ENCODE measurements at places on chromosomes 11 and 22.
A peak's percentile ranks its signal among the peaks of the same experiment; 100 is the strongest.

DNA sequence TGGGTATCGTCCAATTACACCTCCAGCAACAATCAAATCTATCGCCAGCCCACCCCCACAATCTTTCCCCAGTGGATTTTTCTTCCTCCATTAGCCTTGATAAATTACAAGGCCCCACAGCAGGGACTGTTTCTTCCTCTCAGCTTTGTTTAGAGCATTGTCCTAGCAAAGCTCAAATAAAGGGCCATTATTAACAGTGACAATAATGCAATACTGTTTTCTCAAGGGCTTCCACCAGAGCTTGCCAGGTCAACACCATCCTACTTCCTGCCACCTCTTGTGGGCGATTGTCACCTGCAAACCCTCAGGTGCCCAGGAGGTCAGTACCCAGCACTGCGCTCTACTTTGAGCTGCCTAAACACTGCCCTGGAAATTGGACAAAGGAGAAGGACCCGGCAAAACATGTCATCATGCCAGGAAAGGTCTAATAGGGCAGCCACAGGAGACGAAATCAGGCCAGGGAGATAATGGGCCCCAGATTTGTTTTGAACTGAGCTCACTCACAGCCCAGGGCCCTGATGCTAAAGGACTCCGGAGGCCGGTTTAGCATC, 95.2 kb downstream of the ABTB2 start:
- DNase-seq, result no peak

DNA sequence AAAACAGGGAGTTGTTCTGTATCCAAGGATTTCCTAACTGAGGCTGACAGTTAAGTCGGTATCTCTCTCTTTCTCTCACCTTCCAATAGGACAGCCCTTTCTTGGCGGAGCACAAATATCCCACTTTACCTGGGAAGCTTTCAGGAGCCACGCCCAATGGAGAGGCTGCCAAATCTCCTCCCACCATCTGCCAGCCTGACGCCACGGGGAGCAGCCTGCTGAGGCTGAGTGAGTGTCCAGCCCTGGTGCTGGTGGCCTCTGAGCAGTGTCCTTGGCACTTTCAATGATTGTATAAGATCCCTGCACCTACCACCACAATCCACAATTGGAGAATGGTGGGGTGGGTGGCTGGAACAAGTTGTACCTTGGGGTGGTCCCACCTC, 33.7 kb downstream of the CYB5R2 start:
- DNase-seq, result no peak

DNA sequence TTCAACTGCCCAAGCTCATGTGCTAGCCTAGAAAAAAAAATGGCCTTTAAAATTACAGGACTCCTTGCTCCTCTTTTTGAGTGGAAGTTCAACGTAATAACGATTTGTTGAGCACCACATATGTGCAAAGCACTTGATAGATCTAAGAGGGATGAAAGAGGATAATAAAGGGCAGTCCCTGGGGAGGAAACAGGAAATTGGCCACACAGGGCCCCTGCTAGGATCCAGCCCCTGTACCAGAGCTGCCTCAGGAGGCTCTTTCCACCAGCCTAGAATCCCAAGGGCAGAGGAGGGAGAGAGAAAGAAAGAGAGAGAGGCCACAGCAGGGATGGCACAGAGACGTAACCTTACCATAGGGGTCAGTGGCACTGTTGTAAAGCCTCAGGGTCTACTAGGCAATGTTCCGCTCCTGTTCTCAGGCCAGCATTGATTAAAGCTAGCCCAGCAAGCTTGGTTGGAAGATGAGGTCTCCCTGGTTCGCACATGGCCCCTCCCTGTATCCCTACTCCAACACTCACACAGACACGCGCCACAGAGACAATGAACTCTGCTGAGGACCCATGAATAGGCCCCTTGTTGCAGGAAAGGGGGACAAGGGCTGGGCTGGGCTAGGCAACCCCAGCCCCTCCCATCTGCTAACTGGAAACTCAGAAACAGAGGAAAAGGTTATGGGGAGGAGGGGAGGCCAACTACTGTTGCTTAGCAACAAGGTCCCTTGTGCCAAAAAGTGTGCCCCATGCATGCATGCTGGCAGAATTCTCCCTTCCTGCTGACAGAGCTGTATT, at the start of gene TMPRSS5:
TMPRSS5 (minus strand) TSS at position 438 of the 785 bp plus-strand sequence; CDS start at position 354, 84 bp downstream.
- DNase-seq, result no peak

- no peak for DNase-seq
Observed at GRCh38 chr11:45151362-45151982, 5.0 kb downstream of the PRDM11 start.

- DNase-seq, result no peak
Observed at GRCh38 chr11:114280696-114281095, 15.5 kb upstream of the NNMT start.

- DNase-seq, result no peak
Observed at GRCh38 chr11:2470495-2470894, 25.7 kb downstream of the KCNQ1 start.

GRCh38 chr11:20966489-20966888, 297.1 kb downstream of the NELL1 start:
- no peak for DNase-seq

GRCh38 chr11:131486100-131486499, 115.7 kb downstream of the NTM start:
- DNase-seq, result no peak

DNA sequence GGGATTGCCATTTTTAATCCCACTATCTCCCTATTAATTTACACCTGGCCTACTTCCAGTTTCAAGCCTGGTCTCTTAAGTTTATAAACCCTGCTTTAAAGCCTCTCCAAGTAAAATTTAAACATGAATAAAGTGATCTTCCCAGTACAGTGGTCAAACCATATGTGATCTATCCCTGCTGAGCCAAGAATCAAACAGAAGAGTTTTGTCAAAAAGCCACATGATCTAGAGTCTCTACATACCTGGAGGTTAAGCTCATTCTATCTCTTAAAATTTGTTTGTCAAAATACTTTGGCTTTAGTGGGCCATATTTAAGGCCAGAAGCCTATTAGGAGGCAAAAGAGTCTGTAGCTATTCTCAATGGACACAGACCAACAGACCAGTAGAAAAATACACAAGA, 42.9 kb upstream of the DDI1 start:
- DNase-seq, result no peak

GRCh38 chr22:25448435-25449051, 115.9 kb upstream of the GRK3 start:
- no peak for DNase-seq

DNA sequence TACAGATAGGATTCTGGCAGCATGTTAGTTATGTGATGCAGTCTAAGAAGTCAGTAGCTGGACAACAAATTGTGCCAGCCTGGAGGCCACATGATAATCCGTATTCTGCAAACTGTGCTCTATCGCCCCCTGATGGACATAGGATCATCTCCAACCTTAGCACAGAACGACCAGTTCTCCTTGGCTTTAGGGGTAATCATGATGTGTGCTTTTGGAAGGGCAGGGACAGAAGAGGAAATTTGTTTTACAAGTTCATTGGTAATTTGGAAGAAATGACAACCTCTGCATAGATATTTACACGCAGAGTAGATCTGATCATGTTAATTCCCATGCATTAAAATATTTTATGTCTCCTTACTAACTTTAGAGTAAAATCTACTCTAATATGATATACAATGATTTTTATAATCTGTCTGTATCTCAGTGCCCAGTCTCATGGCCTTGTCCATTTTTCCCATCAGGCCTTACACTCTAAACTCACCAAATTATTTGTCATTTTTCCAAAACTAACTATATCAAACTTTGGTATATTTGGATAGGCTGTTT, 12.1 kb downstream of the OR10D3 start:
- peak; percentile 18 for DNase-seq

DNA sequence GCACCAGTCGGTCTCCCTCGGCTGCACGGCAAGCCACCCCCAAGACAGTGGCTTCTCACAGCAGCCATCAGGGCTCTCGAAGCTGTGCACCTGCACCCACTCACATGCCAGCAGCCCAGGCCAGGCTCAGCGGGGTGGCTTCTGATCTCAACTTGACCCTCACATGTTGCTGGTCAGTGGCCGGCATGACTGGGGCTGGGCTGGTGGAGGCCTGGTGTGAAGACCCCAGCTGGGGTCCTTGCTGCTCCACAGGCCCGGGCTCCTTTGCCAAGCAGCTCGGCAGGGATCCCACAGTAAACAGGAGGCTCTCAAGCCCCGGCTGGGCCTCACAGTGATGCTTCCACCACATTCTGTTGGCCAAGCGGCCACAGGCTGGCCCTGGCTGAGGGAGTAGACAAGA, 128.2 kb downstream of the BRD1 start:
- no peak for DNase-seq

- peak; percentile 14 for DNase-seq
Observed at GRCh38 chr22:20244691-20245576, 23.2 kb downstream of the RTN4R start.

DNA sequence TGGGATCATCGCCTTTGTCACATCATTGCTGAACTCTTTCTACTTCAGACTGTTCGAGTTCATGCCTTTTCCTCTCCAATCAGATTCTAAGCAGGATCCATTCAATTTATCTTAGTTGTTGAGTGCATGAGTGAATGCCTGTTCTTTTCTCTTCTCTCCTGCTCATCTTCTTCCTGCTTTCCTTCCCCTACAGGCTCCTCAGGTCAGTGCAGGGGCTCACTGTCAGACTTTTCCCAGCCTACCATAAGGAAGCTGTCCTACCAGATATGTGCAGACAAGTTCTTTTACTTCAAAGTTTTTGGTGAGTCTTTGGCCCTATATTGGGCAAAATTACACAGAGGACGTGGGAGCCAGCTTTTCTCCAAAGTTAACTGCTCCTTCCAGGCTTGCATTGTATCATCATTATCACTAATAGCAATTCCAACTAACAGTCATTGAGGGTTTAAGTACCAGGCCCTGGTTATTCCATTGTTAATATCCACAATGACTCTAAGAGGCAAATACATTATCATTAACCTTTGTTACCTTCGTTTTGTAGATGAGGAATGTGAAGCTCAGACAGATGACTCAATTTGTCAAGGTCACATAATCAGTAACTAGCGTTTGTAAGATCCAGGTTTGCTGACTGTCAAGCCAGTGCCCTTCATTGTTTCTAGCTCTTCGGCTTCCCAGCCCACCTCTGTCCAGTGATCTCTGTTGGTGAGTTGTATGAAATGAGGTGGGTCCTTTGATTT, 30.4 kb downstream of the OR6Q1 start:
- no peak for DNase-seq

DNA sequence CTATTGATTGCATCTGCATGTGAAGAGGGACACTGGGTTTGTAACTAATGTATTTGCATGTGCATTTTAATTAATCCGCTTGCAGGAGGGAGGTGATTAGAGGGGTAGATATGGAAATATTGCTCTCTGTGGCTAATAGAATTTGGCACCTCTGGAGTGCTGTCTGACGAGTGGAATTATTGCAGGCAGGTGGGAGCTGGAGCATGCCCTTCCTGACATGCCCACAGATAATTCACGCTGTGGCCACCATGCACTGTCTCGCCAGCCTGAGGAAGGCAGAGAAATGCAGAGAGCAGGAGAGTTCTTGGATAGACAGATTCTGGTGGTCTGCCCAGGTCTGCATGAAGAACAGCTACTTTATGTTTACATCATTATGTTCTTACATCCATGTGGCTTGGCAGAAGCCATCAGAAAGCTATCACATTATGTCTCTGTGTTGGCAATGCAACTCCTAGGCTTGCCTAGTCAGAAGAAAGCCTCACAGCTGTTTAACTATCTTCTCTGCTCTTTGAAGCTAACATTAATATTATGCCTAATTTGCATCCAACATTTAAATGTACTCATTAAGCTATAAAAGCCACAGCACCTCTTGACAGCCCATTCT, 89.4 kb upstream of the DRD2 start:
- no peak for DNase-seq

DNA sequence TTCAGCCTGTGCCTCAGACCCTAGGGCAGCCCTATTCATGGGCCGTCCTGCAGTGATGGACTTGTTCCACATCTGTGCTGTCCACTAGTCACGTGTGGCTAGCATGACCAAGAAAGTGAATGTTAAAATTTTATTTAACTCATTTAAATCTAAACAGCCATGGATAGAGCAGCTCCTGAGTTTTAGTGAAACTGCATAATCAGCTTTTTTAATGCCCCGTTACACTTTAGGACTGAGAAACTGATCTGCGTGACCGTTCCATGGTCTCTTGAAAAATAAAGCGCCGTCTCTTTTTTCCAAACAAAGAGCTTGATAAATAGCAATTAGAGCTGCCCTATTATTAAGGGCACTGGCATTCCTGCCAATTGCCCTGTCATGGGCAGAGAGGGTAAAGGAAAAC, 76.5 kb upstream of the SNX19 start:
- no peak for DNase-seq

- DNase-seq, result no peak
Observed at GRCh38 chr22:24325105-24325757, 54.6 kb downstream of the SPECC1L start.

DNA sequence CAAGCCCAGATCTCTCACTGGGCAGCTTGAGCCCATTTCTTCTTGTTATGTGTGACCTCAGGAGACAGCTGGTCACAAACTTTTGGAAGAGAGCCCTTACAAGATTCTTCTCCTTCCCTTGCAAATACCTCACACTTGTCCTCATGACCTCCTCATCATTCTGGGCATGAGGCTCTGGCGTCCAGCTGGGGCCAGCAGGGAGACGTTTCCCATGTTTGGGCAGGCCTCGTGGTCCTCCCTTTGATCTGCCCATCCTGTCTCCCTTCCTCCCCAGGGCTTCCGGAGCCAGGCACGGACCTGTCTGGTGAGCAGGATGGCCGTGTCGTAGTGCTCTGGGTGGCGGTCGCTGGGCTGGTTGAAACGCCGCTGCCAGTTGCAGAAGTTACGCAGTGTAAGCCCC, 9.7 kb downstream of the ADAMTS8 start:
- no peak for DNase-seq

- DNase-seq, result no peak
Observed at GRCh38 chr22:39685336-39686177, 115.0 kb downstream of the CACNA1I start.

DNA sequence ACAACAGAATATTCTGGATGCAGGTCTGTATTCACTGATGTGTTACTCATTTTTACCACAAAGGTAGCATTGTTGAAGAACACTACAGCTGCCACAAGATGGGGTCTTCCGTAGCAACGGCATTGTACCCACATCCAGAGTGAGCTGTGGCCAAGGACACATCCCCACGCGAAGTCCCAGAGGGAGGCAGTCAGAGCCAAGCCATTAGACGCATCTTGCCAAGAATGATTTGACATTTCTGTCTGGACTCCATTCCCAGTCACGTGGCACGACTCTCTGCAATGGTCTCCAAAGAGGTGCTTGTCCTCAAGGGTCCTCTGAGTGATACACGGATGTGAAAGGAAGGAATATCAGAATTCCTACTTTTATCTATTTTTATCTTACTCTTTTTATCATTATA, 15.5 kb downstream of the OPCML start:
- no peak for DNase-seq
